ENCODE measurements at places on chromosomes 7 and 10. TPM values are rescaled to one million over a fixed set of nuclear protein-coding genes. Genes with fewer than 3 reads are reported as not detected.

HOXA1 gene
- total RNA-seq, result not detected

- H3K27ac ChIP-seq, result no peak overlapping the region
- H3K36me3 ChIP-seq, result no peaks in the 10 kb centered on the region
- no peaks in the 10 kb centered on the region for H3K4me1 ChIP-seq
Observed at GRCh38 chr10:92203919-92204623, 86.8 kb downstream of the CPEB3 start.

HOXA9 gene
- total RNA-seq, result 1.7 TPM

DNA sequence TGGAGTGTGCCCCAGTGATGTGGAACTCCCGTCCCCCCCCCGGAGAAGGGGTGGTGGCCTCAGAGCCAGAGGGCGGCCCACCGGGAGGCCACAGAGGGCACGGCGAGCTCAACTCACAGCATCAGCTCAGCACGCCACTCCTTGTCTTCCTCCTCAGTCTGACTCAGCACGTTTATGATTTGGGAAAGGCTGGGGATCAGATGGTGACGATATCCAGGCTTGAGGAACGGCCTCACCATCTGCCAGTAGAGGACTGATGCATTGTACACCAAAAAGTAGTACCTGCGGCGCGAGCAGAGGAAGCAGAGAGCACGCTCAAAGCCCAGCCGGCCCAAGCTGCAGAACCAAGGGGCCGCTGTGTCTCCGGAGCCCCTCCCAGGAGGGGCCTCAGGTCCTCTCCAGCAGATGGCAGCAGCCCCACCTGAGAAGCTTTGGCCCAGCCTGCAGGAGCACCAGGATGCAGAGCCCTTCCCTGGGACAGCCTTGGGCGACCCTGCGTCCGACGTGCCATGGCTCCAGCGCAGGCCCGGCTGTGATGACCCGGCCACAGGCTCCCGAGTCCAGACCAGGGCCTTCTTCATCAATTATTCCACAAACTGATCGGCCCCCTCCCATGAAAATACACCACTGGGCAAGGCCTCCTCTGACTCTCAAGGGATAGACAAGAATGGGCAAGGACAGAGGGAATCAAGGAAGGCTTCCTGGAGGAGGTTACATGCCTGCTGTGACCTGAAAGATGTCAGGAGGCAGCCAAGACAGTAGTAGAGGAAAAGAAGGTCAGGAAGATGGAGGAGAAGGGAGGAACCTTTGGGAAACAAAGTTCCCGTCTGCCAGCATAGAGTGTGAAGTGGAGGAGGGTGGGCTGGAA, 3.7 kb downstream of the CFAP46 start:
- no peaks in the 10 kb centered on the region for H3K4me1 ChIP-seq
- H3K27ac ChIP-seq, result no peak overlapping the region
- H3K4me3 ChIP-seq, result no peak overlapping the region
- H3K36me3 ChIP-seq, result no peaks in the 10 kb centered on the region
- H3K27me3 ChIP-seq, result no peaks in the 10 kb centered on the region

GRCh38 chr10:44320756-44321155, 64.1 kb downstream of the CXCL12 start:
- no peak overlapping the region for H3K27ac ChIP-seq
- H3K4me3 ChIP-seq, result no peak overlapping the region
- DNase-seq, result no peak
- H3K27me3 ChIP-seq, result no peaks in the 10 kb centered on the region

GRCh38 chr10:11407939-11408338, 203.5 kb downstream of the USP6NL start:
- H3K27me3 ChIP-seq, result no peaks in the 10 kb centered on the region
- peak overlapping the region; percentile 22 for H3K4me3 ChIP-seq
- no peak overlapping the region for H3K27ac ChIP-seq
- H3K36me3 ChIP-seq, result no peaks in the 10 kb centered on the region
- peaks cover 28% of the 10 kb centered on the region for H3K4me1 ChIP-seq
- no peak for DNase-seq

- H3K4me1 ChIP-seq, result no peaks in the 10 kb centered on the region
- no peaks in the 10 kb centered on the region for H3K36me3 ChIP-seq
- H3K4me3 ChIP-seq, result no peak overlapping the region
- H3K27me3 ChIP-seq, result no peaks in the 10 kb centered on the region
- no peak for DNase-seq
Observed at GRCh38 chr7:118169146-118169545, 14.8 kb upstream of the LSM8 start.

- no peak for DNase-seq
- no peak overlapping the region for H3K4me3 ChIP-seq
- H3K27ac ChIP-seq, result no peak overlapping the region
- H3K27me3 ChIP-seq, result no peaks in the 10 kb centered on the region
Observed at GRCh38 chr10:102312683-102313082, 67.4 kb downstream of the GBF1 start.

GRCh38 chr10:89329151-89329550, 1.4 kb downstream of the IFIT3 start:
- H3K27me3 ChIP-seq, result no peaks in the 10 kb centered on the region
- no peak overlapping the region for H3K27ac ChIP-seq
- no peak overlapping the region for H3K4me3 ChIP-seq
- peaks cover 25% of the 10 kb centered on the region for H3K4me1 ChIP-seq
- DNase-seq, result no peak

- H3K4me1 ChIP-seq, result no peaks in the 10 kb centered on the region
- no peaks in the 10 kb centered on the region for H3K27me3 ChIP-seq
- DNase-seq, result no peak
- H3K27ac ChIP-seq, result no peak overlapping the region
- H3K4me3 ChIP-seq, result no peak overlapping the region
- no peaks in the 10 kb centered on the region for H3K36me3 ChIP-seq
Observed at GRCh38 chr7:102934701-102935100, 21.9 kb downstream of the LRRC17 start.

SPDYE1 gene
- total RNA-seq, result 0.30 TPM

- no peak overlapping the region for H3K4me3 ChIP-seq
- DNase-seq, result no peak
- no peak overlapping the region for H3K27ac ChIP-seq
- H3K4me1 ChIP-seq, result no peaks in the 10 kb centered on the region
Observed at GRCh38 chr10:131676800-131677421, 223.9 kb upstream of the PPP2R2D start.

DNA sequence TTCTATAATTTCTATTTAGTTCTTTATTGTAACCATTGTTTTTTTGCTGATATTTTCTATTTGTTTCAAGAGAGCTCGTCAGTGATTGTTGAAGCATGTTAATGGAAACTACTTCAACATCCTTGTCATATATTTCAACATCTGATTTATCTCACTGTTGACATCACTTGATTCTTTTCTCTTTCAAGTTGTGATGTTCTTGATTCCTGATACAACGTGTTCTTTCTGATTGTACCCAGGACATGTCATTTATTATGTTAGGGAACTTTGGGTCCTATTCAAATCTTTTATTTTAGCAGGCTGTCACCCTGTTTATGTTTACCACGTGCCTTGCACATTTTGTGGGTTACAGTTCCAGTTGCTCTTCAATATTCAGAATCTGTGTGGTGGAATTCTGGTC, 79.8 kb upstream of the RSU1 start:
- no peaks in the 10 kb centered on the region for H3K4me1 ChIP-seq
- no peak overlapping the region for H3K27ac ChIP-seq
- H3K36me3 ChIP-seq, result no peaks in the 10 kb centered on the region
- no peak for DNase-seq
- H3K4me3 ChIP-seq, result no peak overlapping the region

GRCh38 chr7:57071-57470, 135.3 kb upstream of the FAM20C start:
- no peaks in the 10 kb centered on the region for H3K4me1 ChIP-seq
- H3K4me3 ChIP-seq, result no peak overlapping the region
- no peaks in the 10 kb centered on the region for H3K36me3 ChIP-seq
- no peak overlapping the region for H3K27ac ChIP-seq
- no peak for DNase-seq

GRCh38 chr7:93821463-93821862, 69.1 kb downstream of the TFPI2 start:
- no peaks in the 10 kb centered on the region for H3K4me1 ChIP-seq
- H3K36me3 ChIP-seq, result no peaks in the 10 kb centered on the region
- DNase-seq, result no peak
- no peak overlapping the region for H3K27ac ChIP-seq
- H3K4me3 ChIP-seq, result no peak overlapping the region

FAM171A1 gene
- total RNA-seq, result 4.9 TPM

DNA sequence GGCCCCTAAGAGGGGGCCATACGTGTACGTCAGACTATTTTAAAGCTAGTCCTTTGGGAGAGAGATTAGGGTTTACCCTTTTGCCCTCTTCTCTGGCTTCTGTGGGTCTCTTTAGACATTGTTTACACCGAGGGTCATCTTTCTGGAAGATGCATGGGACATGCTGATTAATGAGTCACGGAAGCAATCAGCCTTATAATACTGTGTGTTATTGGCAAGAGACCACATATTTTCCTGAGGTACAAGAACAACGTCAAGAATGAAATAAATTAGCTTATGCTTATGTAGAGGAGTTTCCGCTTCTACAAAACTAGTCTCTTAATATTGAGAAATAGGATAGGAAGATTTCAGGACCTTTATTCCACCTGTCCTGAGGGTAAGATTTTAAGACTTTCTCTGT, 327.7 kb downstream of the BBS9 start:
- no peak overlapping the region for H3K27ac ChIP-seq
- no peak overlapping the region for H3K4me3 ChIP-seq
- no peak for DNase-seq
- no peaks in the 10 kb centered on the region for H3K36me3 ChIP-seq

DNA sequence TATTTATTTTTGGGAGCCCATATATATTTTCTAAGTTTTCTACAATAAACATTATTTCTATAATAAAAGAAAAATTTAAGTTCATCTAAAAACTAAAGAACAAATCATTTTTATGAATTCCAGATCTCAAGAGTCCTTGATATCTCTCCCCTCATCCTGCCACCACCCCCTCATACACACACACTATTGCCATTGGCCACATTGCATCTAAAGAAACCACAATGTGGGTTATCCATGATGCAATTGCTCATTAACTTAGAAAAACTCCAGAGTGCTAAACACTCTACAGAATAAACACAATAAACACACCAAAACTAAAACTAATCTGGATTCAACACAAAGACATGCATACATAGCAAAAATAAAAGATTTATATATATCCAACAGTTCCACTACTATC, 37.8 kb downstream of the FAM13C start:
- no peak overlapping the region for H3K27ac ChIP-seq
- H3K4me1 ChIP-seq, result no peaks in the 10 kb centered on the region
- no peaks in the 10 kb centered on the region for H3K36me3 ChIP-seq
- H3K4me3 ChIP-seq, result no peak overlapping the region

AS3MT gene
- not detected for total RNA-seq
